ENCODE measurements at places on chromosomes 6 and 20. TPM values are rescaled to one million over a fixed set of nuclear protein-coding genes. Genes with fewer than 3 reads are reported as not detected.
A peak's percentile ranks its signal among the peaks of the same experiment; 100 is the strongest.

- DNase-seq: no peak
Measured at GRCh38 chr6:128240024-128240428, 280.4 kb downstream of the PTPRK start.

GRCh38 chr6:80214436-80215022 lies 108.1 kb downstream of the BCKDHB start:
- DNase-seq: peak; percentile 18

GRCh38 chr6:16964553-16965499 lies 137.0 kb upstream of the STMND1 start:
- peak; percentile 59 for DNase-seq

DNA sequence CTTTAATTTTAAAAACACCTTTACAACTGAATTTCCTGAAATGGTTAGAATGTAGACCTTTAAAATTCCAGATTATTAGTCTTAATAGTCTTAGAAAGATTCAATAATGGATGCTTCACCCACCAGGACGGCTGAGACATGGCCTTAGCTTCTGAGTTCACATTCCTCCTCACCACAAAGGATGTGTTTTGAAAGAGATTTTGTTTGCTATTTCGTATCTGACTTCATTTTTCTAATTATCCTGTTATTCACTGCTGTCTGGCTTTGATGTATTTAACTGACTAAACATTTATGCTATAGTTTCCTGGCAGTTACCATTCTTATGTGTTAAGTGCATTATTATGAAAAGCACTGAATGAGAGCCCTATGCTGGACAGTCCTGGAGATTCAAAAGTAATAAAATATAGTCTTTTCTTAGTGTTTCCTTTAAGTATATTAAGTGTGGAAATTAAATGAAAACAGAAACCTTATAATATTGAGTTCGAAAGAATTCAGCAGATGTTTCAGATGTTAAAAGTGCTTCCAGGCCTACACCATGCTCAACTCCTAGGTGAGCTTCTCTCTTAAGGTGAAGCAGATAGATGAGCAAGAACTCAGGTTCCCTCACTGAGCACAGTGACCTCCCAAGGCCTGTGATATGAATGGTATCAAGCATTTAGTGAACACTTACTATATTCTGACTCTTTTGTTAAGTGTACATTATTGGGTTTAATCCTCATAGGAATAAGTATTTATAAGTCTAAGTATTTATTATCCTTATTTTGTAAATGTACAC lies 40.3 kb downstream of the MAP3K4 start:
- no peak for DNase-seq

GRCh38 chr6:132482581-132482980 lies 30.3 kb downstream of the STX7 start:
- DNase-seq: no peak

DNA sequence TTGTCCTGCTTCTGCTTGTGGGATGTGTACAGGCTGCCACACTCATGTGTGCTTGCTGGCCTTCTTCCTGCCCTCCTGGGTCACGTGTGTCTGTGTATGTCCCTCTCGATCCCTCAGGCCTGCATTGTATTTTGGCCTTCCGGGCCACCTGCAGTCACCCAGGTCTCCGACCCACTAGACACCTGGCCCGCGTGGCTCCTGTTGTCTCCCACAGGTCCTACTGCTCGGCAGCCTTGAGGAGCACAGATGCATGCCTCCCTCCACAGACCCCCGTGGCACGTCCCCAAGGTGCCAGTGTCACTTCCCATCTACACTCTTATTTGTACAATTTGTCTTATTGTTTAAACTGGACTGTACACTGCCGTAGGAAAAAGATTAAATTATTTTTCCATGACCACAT lies 43.1 kb downstream of the FOXC1 start:
- DNase-seq: no peak

DNA sequence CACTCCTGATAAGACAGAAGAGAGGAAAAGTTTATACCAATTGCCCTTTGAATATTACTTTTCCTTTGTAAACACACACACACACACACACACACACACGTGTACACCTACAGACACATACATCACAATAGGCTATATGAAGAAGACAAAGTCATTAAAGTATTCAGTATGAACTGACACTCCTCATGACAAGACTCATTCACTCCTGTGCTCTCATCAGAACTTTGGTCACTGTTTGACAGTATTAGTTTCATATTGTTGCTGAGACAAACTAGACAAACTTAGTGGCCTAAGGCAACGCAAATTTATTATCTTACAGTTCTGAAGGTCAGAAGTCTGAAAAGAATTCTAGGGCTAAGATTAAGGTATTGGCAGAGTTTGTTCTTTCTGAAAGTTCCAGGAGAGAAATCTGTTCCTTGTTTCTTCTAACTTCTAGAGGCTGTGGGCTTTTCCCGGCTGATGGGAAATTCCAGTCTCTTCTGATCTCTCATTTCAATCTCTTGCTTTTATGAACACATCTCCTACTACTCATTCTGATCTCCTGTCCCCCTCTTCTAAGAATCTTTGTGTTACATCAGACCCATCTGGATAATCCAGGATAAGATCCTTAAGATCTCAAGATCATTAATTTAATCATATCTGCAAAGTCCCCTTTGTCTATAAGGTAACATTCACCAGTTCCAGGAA lies 171.3 kb downstream of the HACE1 start:
- DNase-seq: no peak

GRCh38 chr6:131761060-131761761 lies 46.6 kb upstream of the ENPP1 start:
- DNase-seq: no peak

DNA sequence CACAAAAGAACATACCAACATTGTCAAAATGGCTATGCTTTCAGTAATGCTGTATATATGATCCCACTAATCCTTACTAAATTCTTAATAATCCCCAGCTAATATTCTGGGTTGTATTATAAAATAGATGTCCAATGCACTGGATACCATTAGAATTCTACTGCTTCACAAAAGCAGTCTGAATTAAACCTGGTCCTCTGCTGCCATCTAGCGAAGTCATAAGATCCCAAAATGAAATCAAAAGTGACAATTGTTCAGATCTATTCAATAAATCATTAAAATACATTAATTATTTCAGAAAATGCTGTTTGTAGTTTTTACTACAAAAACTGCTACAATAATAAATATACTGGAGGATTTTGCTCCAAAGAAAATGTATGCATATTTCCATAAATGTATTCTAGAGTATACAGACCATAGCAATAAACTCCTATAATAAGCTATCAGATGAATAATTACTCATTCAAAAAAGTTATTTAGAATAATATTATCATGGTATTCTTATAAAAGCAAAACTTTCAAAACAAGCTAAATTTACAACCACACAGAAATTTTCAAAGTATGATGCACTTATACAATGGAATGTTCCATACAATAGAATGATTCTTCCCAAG lies 92.6 kb downstream of the RNGTT start:
- DNase-seq: peak; percentile 42

GRCh38 chr20:57856658-57857057 lies 146.8 kb upstream of the PMEPA1 start:
- no peak for DNase-seq

DNA sequence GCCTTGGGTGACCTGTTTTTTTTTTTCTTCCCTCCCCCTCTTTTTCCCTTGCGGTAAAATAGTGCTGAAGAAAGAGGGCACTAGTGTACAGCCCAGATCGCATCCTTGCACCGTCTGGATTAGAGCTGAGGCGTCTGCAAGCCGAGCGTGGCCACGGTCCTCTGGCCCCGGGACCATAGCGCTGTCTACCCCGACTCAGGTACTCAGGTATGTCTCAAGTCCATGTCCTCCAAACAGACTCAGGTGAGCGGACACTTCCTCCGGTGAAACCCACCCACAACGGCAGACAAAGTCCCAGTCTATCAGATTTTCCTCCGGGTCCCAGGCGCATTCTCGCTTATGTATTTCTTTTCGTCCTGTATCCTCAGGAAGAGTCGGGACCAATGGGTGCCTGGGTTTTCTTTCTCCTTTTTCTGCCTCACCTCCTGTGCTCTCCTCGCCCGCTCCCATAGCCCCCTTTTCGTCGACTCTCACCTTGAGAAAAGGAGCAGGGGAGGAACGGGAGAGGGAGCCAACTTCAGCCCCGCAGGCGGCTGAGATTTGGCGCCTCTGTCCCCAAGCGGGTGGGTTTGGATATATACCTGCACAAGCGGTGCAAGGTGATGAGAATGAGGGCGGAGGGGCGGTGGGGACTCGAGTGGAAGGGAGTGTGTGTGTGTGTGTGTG lies 1.1 kb upstream of the GRM1 start:
- DNase-seq: no peak

- DNase-seq: peak; percentile 53
Measured at GRCh38 chr20:50360218-50360672, 149.9 kb upstream of the PTPN1 start.

DNA sequence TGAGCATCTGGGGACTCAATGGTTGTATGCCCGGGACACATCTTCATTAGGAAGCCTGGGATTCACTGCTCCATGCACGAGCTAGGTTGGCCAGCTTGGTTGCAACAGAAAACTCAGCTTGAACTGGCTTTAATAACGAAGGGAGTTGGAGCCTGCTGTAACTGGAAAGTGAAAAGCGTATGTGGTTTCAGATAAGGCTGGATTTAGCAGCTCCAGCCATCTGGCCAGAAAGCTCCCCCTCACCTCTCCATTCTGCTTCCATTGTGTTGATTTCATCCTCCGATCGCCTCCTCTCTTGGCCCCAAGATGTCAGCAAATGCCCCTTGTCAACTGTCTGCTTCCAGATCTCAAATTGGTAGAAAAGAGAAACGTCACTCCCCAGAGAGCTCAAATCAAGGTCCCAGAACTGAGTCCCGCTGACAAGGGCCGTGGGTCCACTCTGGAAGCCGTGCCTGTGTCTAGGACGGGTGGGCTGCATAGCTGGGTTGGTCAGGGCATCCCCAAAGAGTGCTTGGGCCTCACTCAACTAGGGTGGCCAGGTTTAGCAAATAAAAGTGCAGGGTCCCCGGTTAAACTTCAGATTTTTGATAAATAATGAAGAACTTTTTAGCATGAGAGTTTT lies 117.0 kb upstream of the PMEPA1 start:
- no peak for DNase-seq

DNA sequence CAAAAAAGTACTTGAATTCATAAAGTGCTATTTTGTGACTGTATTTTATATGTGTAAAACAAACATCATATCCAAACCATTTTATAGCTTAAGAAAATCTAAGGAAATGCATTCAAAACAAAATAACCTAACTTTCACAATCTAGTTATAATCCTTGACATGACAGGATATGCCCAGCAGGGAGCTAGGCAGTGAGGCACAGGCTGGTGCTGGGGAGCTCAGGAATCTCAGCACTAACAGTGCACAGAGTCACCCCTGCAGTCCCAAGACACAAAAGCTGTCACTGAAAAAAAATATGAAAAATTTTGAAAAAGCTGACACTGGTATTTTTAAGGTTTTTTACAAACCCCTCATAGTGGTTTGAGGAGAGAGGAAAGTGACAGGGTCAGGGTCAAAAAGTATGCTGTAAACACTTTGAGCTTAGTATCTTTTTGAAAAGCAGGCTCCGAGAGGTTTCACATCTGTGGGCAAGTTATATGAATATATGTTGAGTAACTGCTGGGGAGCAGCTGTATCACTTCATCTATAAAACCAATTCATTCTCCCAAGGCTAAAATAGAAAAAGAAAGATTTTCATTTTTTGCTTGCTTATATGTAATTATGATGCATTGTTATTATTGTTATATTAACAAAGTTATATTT lies 24.1 kb downstream of the LGSN start:
- no peak for DNase-seq

DNA sequence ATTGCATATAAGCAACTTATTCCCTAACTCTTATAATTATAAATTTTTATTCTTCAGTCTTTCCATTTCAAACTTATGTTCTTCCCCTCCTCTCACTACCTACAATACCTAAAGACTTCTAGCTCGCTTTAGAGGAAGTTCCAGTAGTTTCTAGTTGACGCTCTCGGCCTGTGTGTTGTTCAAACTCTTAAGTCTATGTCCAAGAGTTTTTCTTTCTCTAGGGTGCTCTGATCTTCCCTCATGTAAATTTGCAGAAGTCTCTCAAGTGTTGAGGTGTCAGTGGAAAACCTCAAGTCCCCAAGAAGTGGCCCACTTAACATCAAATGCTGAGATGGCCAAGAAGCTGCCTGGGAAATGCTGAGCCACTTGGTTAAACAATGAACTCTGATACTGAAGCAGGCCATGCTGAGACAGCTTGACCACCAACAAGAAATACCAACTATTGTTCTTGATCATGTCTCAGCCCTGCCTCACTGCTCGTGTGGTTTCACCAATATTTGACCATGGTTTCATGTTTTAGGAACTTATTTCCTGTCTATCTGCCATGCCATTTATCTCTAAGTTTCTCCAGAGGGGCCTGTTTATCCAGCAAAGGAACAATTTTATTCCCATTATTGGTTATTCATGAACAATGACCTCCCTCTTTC lies 100.9 kb upstream of the TCF21 start:
- DNase-seq: no peak

DNA sequence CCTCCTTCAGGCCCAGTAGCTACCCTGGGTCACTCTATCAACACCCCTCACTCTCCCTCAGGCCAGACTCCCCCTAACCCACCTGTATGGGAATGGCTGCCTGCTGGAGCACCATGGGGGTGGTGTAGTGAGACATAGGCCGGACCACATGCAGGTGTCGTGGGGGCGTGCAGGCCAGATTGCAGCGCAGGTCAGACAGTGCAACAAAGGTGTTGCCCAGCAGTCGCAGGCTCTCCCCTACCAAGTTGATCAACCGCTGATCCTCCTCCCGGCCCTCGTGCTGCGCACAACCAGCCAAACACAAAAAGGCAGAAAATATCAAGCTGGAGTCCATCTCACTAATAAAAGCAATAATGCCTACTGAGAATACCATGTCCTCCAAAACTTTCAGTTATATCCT lies 7.1 kb downstream of the BAG6 start:
- DNase-seq: no peak

- DNase-seq: peak; percentile 86
Measured at GRCh38 chr6:167762259-167762962, 64.3 kb upstream of the AFDN start.

DNA sequence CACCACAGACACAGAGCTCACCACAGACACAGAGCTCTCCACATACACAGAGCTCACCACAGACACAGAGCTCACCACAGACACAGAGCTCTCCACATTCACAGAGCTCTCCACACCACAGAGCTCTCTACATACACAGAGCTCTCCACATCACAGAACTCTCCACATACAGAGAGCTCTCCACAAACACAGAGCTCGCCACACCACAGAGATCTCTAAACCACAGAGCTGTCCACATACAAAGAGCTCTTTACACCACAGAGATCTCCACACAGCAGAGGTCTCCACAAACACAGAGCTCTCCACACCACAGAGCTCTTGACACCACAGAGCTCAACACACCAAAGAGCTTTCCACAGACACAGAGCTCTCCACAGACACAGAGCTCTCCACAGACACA lies 55.8 kb downstream of the ERMARD start:
- DNase-seq: no peak

Gene NRSN1
- polyA plus RNA-seq: 10.0 TPM

Gene CGA
- 0.04 TPM for polyA plus RNA-seq

Gene SUMO4
- polyA plus RNA-seq: 0.52 TPM

Gene ADTRP
- polyA plus RNA-seq: 24.3 TPM

Gene RAD21L1
- polyA plus RNA-seq: not detected

Gene ACSS1
- polyA plus RNA-seq: 102 TPM

Gene GJA10
- not detected for polyA plus RNA-seq

Gene GPLD1
- 2.2 TPM for polyA plus RNA-seq

Gene HCRTR2
- polyA plus RNA-seq: 0.10 TPM

Gene FOXA2
- polyA plus RNA-seq: 8.2 TPM

All from large intestine (tissue), 12 donors.